ENCODE measurements at places on chromosomes 6 and 20.
A peak's percentile ranks its signal among the peaks of the same experiment; 100 is the strongest.

DNA sequence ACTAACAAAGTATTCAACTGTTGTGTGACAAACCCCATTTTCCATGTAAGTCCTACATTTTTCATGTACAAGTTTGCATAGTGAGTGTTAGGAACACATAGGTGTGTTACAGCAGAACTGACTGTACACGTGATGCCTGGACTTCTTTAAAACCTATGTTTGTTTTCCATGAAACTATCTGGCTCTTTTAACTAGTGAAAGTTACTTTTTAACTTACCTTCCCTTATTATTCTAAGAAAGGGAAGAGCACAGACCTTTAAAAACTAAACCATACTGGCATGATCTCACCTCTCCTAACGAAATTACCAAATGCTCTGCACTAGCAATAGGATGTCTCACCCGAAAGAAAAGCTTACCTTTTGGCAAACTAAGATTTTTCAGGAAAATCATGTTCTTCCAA is 87.8 kb downstream of the CENPW start:
- no peak for DNase-seq

DNA sequence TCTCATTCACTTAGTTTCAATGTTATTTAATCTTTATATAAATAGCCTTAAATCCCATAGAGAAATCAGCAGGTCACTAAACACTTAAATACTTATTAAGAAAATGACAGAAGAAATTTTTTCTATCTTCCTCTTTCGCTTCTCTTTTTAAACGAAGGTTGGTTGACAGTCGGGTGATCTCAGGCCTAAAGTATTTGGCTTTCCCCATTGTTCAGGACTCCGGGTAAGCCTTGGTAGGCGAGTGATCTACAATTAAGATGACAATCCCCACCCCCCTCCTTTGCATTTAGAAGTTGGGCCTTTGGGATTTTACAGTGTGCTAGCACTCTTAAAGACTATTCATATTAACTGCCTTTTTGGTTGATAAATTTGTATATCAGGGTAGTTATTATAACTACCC is 19.7 kb upstream of the UTRN start:
- no peak for DNase-seq

GRCh38 chr6:166499350-166500163 is 86.9 kb downstream of the RAMACL start:
- DNase-seq, result no peak

DNA sequence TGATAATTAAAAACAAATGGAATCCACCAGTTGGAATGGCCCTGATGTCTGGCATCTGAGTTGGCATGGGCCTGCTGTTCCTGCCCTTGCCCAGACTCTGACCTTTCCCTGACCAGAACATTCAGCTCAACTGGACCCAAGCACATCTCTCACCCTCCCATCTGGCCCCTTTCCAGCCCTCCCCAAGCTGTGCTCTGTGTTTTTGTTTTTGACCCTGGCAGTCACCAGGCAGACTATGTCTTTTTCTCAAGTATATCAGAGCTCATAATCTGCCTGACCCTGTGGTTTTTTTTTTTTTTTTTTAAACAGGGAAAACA is 117.6 kb downstream of the TRDN start:
- no peak for DNase-seq

GRCh38 chr20:63554361-63555278 is 661 bp downstream of the FNDC11 start:
- peak; percentile 33 for DNase-seq

GRCh38 chr6:126180585-126180984 is 159.3 kb upstream of the CENPW start:
- peak; percentile 39 for DNase-seq

DNA sequence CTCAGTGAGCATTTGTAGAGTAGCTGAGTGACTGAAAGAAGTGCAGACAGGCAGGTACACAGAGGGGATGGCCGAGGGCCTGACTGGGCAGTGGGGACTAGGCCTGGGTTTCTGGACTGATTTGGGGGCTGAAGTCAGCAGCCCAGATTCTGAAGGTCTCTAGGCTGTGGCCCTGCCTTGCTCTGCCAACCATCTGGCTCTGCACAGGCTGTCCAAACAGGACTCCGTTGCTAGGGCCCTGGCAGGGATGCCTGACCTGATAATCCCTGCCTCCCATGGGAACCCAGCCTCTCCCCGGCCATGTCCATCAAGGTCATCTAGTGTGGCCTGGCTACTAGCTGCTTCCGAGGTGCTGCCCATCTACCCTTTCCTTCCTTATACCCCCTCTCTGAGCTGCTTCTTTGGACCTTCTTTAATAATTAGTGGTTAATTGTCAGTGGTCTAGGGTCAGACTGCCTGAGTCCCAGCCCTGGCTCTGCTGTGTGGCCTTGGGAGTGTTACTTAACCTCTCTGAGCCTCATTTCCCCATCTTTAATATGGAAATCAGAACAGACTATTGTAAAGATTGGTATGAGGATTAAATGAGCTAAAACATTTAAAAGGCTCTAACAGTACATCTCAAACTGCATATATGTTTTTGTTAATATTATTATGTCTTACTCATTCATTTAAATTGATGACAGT is 137.9 kb downstream of the VEGFA start:
- DNase-seq, result no peak

- peak; percentile 32 for DNase-seq
Measured at GRCh38 chr20:57628047-57628961, 8.1 kb upstream of the ZBP1 start.

GRCh38 chr6:2909718-2910117 is 6.6 kb upstream of the SERPINB9 start:
- no peak for DNase-seq

DNA sequence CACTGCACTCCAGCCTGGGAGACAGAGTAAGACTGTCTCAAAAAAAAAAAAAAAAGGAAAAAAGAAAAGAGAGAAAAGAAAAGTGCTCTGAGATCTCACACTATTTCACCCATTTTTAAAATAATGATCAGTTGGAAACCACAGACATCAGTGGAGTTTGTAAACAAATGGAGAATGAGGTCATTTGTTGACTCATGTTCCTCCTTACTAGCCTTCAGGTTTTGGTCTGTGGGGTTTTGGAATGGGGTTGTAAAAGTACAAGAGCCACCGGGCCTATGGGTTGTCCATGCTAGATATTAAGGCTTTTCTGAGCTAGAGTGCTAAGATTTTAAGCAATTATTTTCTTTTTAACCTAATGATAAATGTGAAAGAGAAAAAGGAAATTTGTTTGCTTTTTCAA is 104.4 kb upstream of the PRL start:
- no peak for DNase-seq

DNA sequence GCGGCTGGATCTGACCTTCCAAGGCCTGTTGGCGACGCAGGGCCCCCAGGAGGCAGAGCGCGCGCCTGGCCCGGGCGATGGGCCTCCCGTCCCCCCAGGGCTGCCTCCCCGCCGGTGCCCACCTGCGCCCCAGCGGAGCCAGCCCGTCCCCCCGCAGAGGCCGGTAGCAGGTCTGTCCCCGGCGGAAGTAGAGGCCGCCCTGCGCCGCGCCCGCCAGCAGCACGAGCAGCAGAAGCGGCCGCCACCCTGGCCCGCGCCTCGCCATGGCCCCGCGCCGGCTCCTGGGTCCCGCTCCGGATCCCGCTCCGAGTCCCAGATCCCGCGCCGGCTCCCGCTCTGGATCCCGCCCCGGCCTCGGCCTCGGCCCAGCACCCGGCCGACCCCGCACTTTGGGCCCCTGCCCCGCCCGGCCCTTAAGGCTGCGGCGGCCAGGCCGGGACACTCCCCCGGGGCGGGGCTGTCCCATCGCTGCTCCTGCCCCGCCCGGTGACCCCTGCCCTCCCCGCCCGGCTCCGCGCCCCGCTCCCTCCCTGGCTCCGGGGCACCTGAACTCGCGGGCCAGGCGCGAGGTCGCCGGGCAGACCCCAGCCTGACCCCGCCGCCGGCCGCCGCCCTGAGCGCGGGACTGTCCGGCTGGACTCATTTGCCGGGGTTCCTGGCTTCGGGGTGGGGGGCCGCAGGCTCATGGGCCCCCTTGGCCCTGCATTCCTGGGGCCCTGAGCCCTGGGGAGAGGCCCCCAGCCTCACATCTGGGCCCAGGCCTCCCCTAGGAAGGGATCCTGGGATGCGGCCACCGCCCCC is at the start of gene CTSZ:
CTSZ (minus strand) TSS at position 391 of the 801 bp plus-strand sequence; CDS start at position 265, 126 bp downstream.
- peak; percentile 54 for DNase-seq

DNA sequence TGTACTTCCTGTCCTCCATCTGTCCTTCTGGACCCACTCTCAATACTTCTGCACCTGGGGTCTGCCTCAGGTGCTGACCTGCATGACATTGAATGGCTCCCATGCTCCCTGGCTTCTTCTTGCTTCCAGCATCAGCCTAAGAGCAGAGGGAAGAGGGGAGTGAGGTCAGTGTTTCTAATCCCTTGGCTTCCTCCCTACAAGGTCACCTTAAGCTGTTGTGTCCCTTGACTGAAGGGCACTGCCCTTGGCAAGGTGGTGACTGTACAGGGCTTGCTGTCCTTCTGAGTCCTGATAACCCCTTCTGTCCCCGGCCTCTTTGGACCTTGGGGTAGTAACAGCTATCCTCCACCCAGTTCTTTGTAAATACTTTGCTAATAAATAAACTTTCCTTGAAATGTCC is 9.6 kb downstream of the HLA-DMB start:
- DNase-seq, result no peak

GRCh38 chr6:82554666-82555065 is 191.0 kb downstream of the TPBG start:
- DNase-seq, result no peak

- DNase-seq, result no peak
Measured at GRCh38 chr6:140857739-140858380, 1274.9 kb upstream of the GJE1 start.

- DNase-seq, result no peak
Measured at GRCh38 chr6:157471895-157472686, 91.1 kb downstream of the ZDHHC14 start.

DNA sequence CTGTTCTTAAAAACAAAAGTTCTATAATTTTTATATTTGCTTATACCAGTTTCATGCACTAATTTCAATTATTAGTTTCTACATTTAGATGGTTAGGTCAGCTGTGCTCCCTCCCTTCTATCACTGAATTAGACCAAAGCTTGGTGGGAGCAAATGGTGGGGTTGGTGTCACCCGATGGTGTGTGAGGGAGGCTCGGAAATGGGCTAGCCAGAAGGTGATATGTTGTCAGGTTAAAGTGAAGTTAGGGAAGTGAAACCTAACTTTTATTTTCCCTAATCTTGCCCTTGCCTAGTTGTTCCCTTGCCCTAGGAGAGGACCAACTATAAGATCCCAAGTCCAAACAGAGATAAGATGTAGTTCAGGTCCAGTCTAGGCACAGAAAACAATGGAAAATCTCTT is 38.7 kb downstream of the RPS12 start:
- no peak for DNase-seq

- no peak for DNase-seq
Measured at GRCh38 chr6:5326022-5326641, 64.8 kb downstream of the FARS2 start.

DNA sequence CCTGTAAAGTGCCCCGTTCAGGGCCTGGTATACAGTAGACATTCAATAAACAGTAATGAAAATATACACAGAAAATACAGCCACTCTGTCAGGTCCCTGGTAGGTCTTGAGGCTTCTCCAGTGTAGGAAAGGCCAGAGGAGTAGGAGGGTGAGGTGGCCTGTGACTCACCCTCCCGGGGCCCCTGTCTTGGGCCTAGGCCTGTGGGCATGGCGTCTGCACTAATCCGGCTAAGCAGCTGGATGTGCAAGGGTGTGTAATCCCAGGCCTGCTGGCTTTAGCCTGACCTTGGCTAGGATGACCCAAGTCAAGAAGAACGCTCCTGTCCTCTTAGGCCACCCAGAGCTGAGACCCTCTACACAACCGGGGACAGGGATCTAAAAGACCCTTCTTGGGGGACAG is 84.9 kb downstream of the KCNB1 start:
- DNase-seq, result no peak

DNA sequence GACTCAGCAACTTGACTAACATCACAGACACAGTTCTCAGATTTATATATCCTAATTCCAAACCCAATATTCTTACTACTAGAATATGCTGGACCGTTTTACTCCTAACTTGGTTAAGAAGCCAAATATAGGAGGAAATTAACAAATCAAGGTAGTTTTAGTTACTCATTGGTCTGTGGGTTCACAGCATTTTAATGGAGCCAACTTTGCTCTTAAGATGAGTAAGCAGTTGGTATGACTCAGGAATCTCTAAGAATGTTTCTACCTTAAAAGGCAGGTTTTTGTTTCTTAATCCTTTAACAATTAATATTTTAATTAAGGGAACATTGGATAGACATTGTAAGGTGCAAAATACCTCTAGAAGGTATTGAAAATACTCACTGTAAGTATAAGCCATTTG is 31.6 kb downstream of the OPRM1 start:
- DNase-seq, result no peak

All from stimulated activated naive CD8-positive, alpha-beta T cell treated with anti-CD3 and anti-CD28 coated beads, Interleukin-15, amount 100 ng/mL, for 72 hours (primary cell).